ENCODE measurements at places on chromosomes 4 and X.

DNA sequence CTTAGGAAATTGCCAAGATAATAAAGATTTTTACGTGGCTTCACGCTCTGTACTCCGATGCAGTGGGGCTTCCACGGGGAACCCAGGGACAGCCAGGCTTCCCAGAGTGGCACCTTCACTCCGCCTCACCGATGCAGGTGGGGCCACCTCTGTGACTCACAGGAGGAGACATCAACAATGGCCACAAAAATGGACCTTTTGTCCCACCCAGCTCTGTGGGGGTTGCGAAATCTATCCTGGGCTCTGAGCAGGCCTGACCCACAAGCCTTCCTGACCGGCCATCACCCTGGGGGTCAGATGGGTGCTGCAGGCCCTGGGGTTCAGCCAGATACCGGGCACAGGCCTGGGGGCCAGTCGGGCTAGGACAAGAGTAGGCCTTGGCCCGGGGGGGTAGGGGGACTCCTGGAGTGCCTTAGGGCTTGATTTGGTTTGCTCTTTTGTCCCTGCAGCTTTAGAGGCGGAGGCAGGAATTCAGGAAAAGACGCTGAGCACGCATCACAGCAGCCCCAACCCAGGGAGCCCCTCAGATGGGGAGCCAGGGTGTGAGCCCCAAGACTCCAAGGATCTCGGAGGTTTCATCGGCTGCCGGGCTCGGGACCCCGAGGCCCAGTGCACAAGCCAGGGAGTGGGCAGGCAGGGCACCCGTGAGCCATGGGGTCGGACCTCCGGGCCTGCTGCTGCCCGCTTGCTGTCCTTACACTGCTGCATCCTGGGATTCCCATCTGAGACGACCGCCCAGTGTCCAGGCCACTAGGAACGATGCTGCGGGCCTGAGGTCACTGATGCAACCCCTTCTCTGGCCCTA, 136.5 kb upstream of the NKX1-1 start:
- DNase-seq, result no peak

- no peak for DNase-seq
Observed at GRCh38 chrX:307261-308111, 11.1 kb downstream of the GTPBP6 start.

- DNase-seq, result no peak
Observed at GRCh38 chrX:100350704-100351489, 59.2 kb downstream of the PCDH19 start.

DNA sequence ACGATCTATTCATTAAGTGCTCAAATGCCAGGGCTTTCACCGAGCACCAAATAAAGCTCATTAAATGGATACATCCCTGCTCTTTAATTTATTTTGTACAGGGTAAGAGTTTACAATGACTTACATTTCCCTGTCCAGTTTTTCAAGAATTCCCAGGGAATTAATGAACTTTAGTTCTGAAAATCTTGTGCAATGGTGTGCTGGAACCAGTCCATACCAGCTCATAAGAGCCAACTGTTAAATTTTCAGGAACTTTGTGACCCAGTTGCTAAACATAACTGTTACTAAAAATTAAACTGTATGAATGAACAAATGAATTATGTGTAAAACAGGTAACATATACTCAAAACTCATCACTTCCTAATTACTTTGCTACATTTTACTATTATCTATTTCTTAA, 191.7 kb upstream of the RASGEF1B start:
- DNase-seq, result no peak

DNA sequence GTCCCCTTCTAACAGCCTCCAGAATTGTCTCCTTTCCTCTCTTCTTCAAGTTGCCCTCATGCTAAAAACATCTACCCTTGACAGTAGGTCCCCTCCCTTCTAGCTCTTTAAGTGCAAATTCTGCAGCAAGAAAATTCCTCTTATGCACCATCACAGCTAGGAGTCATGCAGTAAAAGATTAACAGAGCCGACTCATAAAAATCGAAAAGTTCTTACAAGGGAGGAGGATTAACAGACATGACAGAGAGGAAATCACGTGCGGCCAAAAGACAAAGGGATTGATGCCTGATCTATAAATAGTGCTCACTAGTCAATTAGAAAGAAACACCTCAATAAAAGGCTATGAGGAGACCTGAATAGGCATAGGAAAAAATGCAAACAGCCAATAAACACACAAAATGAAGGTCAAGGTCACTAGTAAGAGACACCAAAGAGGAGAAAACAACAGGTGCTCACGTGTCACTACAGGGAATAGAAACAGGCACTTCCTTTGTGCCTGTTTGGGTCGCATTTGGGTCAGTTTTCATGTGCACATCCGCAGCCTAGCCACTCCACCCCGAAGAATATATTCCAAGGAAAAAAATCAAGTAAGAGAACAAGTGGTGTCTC, 3.4 kb downstream of the RNF212 start:
- no peak for DNase-seq

- no peak for DNase-seq
Observed at GRCh38 chrX:104833401-104833800, 267.4 kb downstream of the IL1RAPL2 start.

DNA sequence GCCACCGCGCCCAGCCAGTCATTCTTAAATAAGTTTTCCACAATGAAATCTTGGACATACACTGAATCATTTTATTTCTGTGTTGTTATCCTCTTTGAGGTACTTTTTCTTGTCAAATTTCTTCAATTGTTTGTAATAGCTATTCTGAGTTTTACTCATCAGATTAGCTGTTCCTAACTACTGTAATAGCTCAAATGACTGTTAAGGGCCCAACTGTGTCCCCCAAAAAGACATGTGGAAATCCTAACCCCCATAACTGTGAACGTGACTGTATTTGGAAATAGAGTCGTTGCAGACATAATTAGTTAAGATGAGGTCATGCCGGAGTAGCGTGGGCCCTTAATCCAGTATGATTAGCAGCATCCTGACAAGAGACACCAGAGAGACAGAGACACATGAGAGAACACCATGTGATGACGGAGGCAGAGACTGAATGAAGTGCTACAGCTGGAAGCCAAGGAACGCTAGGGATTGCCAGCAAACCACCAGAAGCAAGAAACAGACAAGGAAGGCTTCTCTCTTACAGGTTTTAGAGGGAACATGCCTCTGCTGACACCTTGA, 22.9 kb downstream of the ACOT9 start:
- no peak for DNase-seq

DNA sequence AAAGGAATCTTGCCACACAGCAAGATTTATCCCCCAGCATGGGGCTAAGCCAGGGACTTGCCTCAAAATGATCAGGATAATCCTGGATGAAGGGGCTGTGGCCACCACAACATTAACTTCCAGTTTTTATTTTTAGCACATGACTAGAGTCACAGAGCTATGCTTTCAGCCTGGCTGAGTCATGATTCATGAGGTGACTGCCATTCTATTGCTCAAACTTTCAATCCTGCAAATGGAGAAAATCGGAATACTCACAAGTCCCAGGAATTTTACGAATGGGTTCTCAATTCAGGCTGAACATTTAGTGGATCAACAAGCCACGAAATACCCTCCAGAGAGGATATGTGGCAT, 70.7 kb upstream of the HPGD start:
- DNase-seq, result no peak

DNA sequence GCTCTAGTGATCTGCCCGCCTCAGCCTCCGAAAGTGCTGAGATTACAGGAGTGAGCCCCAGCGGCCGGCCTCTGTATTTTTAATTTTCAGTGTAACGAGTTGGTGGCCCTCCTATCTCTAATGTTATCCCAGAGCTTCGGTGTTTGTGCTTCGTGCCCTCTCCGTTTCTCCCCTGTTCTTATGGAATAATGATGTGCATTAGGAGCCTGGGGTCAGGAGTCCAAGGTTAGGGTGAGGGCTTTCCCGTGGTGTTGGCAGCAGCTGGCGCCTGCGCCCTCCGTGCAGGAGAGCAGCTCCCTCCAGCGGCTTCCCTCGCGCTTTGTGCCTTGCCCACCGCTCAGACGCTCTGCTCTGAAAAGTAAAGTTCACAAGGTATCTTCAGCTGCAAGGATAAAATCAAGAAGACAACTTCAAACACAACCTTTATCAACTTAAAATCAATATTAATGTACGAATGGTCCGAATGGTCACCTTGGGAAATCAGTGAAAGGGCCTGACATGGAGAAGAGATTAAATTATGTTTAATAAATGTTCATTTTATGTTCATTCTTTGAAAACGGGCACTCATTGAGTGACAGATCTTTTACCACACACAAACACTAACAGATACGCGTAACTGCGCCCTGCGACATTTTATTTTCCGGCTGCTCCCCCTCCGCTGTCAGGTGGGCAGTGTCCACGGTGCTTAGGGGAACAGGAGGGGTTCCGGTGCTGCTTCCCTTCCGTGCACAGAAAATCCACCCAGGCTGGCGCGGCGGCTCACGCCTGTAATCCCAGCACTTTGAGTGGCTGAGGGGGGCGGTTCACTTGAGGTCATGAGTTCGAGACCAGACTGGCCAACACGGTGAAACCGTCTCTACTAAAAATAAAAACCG, 62.4 kb downstream of the TRAPPC11 start:
- DNase-seq, result peak; percentile 21

DNA sequence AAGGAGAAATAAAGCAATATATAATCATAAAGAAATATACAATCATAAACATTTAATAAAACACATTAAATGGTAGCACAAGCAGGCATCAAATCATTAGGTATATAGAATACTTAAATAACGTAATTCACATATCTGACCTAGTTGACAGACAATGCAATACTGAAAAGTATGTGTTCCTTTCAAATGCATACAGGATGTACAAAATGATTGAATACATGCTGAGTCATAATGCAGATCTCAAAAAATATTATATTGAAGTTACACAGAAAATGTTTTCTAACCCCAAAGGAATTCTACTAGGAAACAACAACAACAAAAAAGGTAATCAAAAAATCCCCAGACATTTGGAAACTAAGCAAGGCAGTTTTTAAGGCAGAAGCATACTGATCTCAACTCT, 1072.0 kb upstream of the INTU start:
- no peak for DNase-seq

DNA sequence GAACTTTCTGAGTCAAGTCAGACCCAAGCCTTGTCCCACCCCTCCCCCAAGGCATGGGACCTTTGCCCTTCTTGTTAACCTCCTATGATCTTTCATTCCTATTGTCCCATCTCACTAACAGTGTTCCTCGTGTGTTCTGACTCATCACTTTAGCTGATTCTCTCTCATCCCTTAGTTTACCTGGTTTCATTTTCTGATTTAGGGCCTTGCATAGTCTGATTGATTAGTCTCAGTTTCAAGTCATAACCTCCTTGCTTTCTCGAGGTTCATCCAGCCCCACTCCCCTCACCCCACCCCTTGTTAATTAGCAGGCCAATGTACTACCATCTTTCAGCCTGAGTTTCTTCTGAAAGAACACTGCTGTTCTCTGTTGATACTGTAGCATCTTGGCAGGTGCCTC, 517.4 kb downstream of the RPA4 start:
- DNase-seq, result no peak

GRCh38 chr4:87219632-87220093, 755 bp downstream of the KLHL8 start:
- DNase-seq, result peak; percentile 32

DNA sequence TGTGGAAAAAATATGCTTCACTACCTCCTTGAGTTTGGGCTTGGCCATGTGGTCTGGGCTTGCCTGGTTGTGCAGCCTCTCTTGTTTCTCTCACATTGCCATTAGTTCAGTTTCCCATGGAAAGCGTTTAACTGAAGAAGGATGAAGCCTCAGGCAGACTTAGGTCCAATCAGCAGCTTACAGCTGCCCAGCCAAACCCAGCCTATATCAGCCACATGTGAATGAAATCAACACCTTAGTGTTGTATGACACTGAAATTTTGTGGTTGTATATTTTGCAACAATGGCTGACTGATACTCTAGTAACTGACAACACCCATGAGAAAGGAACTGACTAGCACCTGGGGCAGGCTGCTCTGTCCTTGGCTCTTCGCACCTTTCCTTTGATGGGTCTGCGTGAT, 81.2 kb downstream of the KLF8 start:
- DNase-seq, result no peak

DNA sequence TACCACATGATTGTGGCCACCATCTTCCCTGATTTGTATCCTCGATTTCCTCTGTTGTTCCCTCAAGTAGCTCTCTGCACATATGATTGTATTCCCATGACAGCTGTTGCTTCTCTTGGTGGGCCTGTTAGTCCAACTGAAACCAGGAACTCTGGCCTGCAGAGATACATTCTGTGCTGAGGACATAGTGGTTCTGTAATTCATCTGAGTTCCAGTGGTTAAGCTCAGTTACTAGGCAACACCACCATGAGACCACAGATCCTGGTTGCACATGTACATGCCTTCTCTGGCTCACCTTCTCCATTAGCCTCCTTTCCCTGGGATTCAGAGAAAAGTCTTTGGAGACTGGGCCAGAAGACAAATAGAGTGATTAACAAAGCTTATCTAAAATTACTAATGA, 172.1 kb upstream of the SLC7A11 start:
- DNase-seq, result no peak

GRCh38 chrX:151754641-151755215, 20.2 kb downstream of the CNGA2 start:
- DNase-seq, result no peak

- no peak for DNase-seq
Observed at GRCh38 chr4:82957045-82957444, 53.6 kb downstream of the LIN54 start.

DNA sequence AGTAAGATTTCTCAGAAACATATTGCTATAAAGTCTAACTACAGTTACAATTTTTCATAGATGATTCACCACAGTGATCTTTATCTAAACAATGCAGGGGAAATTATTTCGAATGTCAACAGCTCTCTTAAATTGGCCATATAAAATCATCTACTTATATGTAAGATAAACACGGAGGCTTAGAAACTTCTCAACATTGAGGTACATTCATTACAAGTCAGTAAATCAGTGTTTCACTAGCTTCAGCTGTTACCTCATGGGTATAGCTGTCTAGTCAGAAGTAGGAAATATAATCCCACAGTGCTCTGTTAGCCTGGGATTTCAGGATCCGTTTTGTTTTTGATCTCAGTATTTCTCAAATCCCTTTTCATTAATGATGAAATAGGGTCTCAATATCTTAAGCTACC, 43.2 kb downstream of the PCDH7 start:
- DNase-seq, result no peak

DNA sequence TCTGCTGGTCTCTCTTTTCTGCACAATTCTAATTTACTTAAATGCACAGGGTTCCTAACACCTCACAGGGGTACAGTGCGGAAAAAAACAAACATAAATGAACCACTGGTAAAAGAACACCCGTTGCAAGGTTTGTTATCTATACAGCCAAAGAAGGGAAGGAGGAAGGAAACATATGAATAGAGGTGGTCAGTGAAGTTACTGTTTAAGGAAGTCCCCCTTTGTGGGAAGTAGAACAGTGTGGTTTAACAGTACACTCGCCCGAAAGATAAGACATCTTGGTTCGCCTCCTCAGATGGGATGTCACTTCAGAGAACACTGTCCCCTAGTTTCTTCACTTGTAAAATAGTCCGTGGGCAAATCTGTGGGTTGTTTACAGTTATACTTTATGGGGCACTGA, 57.5 kb downstream of the TEC start:
- no peak for DNase-seq
